ENCODE measurements at places on chromosomes 16 and 17.

DNA sequence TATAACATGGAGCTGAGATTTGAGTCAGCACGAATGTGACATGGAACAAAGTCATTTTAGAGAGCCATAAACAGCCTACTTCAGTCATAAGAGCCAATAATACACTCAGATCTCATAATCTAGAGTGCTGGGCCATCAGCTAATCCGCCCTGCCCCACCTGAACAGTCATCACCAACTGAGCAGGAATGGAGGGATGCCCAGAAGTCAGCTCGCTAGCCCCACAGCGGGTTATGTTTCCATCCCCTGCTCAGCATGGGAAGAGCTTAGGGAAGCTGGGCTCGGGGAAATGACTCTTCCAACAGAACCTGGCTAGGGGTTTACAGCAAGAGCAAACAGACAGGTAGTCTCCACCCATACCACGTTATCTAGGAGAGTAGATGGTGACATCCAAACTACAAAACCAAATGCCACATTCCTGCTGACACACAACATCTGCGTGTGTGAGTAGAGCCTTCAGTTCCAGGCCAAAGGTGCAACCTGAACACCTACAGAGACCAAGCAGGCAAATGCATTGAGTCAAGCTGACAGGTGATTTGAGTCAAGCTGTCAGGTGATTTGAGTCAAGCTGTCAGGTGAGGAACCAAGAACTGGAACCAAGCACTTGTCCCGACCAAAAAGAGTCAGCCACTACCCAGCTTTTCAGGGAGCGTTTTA lies 2.0 kb downstream of the TMEM11 start:
- no peak for DNase-seq

- DNase-seq = no peak
Observed at GRCh38 chr16:66801320-66802105, at the start of gene TERB1. Gene TERB1, minus strand, starts transcription at chr16:66801584. Its CDS starts 4,786 bp downstream, at chr16:66796798.

DNA sequence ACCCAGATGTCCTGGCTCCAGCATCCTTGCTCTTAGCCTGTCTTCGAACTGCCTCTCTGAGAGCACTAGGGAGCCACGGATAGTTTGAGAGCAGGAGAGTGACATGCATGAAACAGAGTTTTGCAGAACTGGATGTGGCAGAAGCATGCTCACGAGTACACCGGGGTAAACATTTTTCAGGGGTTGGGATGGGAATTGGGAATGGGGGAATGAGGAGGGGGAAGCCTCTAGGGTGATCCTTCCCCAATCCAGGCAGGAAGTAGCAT lies 34.2 kb upstream of the CIBAR2 start:
- DNase-seq = no peak

GRCh38 chr16:86085795-86086194 lies 186.8 kb downstream of the IRF8 start:
- no peak for DNase-seq

GRCh38 chr17:49708515-49709183 lies 885 bp upstream of the SLC35B1 start:
- DNase-seq = no peak

DNA sequence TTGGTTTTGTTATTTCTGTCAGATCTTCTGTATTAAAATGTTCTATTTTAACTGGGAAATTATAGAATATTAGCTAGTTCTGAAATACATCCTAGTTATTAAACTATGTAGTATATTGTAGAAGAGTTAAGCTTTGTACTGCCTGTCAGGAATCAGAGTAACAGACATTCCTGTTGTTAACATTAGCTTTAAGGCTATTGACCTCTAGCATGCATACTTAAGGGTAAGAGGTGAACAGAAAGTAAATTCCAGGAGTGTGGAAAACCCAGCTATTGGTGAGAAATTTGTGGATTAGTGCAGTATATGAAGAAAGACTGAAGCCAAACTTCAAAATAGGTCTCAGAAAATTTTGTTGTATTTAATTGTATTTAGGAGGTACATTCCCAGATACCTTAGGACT lies 111.3 kb downstream of the CHD9 start:
- no peak for DNase-seq

GRCh38 chr17:44280392-44280937 lies 12.5 kb upstream of the SLC4A1 start:
- no peak for DNase-seq

GRCh38 chr17:44171931-44172455 lies 1.5 kb downstream of the ASB16 start:
- no peak for DNase-seq

DNA sequence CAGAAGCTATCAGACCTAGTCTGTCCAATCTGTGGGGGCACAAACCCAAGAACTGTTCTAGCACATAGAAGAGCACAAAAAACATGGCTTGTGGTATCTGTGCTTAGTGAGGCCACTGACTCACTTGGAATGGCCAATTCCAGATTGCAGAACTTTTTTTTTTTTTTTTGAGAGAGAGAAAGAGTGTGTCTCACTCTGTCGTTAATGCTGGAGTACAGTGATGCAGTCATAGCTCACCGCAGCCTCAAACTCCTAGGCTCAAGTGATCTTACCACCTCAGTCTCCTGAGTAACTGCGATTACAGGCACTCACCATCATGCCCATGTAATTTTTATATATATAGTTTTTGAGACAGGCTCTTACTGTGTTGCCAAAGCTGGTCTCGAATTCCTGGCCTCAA lies 77.2 kb upstream of the CLEC3A start:
- DNase-seq = no peak

DNA sequence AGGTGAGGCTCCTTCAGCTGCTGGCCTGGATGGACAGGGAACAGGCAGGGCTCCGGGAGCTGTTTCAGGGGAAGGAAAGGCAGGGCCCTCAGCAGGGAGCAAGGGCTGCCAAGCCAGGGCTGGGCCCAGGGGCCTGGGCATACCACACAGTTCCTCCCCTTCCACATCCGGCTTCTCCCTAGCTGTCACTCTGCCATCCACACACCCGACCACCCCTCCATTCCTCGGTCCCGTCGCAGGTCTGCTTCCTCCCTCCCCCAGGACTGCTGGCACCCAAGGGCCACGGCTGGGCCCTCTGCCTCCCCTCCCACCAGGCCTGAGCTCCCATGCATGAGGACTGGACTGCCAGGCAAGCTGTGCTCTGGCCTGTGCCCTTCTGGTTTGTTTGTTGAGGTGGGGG lies 24.0 kb downstream of the CDIP1 start:
- DNase-seq = no peak

DNA sequence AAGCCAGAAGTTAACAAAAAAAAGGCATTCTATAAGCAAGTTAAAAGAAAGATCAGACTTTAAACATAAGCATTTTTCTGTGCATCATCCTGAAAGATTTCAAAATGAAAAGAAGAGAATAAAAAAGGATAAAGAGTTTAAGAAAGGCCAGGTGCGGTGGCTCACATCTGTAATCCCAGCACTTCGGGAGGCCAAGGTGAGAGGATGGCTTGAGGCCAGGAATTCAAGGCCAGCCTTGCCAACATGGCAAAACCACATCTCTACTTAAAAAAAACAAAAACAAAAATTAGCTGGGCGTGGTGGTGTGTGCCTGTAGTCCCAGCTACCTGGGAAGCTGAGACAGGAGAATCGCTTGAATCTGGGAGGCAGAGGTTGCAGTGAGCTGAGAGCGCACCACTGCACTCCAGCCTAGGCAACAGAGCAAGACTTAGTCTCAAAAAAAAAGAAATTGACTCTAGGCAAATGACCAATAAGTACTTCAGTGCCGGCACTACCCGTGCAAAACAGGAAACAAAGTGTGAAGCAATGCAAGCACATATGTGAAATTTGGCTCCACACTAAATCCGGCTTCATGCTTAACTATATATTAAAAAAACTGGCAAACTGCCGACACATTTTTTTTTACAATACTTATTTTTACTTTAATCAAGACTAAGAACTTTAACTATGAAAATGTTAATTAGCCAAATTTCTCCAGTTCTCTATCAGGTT lies 83.2 kb upstream of the C17orf78 start:
- DNase-seq = no peak

DNA sequence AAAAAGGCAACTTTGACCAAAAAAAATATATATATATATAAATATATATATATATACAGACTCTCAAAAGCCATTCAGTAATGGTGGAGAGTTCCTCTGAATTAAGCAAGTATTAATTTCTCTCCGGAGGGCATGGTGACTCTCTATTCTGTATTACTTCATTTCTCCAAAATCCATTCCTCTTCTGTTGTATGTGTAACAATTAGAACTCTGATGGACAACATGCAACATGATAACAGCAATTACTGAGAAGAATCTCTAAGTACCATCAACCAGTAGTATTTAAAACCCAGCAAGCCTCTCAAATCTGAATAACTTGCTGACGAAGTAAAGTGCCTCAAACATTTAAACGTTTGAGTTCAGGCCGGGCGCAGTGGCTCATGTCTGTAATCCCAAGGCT lies 2.3 kb downstream of the GRB2 start:
- DNase-seq = no peak

GRCh38 chr17:20066253-20066652 lies 57.1 kb downstream of the SPECC1 start:
- no peak for DNase-seq

- no peak for DNase-seq
Observed at GRCh38 chr16:69611103-69611640, 45.4 kb downstream of the NFAT5 start.

- no peak for DNase-seq
Observed at GRCh38 chr17:82046903-82047302, 4.7 kb downstream of the RFNG start.

GRCh38 chr16:85390511-85391174 lies 222.5 kb upstream of the GSE1 start:
- no peak for DNase-seq

DNA sequence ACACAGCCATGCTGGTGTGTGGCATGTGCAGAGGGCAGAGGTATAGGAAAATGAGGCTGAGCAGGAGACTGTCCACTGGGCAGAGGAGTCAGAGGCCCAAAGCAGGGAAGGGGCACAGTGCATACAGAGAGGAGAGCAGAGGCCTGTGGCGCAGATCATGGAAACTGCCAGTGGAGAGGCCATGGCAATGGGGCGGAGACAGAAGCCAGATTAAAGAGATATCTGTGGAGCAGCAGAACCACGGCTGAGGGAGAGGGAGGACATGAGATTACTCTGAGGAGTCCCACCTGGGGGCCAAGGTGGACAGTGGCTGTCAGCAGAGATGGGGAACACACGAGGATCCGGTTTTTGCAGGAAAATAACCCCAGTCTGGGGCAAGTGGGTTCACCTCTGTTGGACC lies 43.3 kb downstream of the RANBP10 start:
- DNase-seq = no peak

GRCh38 chr16:55822280-55822810 lies 10.6 kb downstream of the CES1 start:
- no peak for DNase-seq

- no peak for DNase-seq
Observed at GRCh38 chr16:47753659-47754058, 292.5 kb downstream of the PHKB start.

DNA sequence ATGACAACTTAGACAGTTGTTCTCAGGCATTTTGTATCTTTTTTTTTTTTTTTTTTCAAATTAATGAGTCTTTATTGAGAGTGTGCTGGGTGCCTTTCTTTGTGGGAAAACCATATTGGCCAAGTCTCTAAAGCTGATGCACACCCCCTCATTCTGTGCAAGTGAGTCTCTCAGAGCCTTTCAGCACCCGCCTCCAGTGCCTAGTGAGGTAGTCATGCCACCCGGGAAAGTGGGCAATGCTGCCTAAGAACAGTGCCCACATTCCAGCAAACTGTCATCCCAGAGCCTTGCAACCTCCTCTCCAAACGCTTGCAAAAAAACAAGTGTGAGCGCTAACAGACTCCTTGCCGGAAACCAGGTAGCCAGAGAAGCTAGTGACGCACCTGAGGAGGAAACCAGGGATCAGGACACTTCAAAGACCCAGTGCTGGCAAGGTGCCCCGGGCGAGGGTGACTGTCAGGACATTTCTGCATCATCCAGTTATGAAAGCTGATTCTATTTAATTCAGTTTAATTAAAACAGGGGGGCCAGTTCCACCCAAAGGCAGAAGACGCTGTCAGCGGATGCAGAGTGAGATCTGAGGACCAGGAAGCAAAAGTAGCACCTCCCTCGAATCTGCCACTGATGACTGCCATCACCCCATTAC lies 34.9 kb downstream of the SMARCE1 start:
- DNase-seq = no peak

GRCh38 chr16:20878682-20879147 lies 21.4 kb downstream of the DCUN1D3 start:
- DNase-seq = no peak

DNA sequence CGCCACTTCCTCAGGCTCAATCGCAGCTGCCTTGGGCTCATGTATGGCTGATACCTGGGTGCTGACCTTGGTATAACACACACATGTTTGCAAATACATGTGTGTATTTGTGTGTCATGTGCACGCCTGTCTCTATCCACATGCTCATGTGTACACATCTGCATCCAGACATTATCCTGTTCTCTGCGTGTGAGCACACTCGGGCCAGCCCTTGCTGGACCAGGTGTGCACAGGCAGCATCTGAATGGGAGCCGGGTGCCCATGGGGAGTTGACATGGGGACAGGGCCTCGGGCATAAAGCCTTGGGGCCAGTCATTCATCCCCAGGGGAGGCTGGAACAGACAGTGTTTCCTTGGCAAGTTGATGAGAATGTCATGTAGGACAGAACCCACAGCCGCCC lies 29.1 kb upstream of the CRHR1 start:
- DNase-seq = no peak

- DNase-seq = no peak
Observed at GRCh38 chr16:50458667-50459495, 89.3 kb upstream of the NKD1 start.

DNA sequence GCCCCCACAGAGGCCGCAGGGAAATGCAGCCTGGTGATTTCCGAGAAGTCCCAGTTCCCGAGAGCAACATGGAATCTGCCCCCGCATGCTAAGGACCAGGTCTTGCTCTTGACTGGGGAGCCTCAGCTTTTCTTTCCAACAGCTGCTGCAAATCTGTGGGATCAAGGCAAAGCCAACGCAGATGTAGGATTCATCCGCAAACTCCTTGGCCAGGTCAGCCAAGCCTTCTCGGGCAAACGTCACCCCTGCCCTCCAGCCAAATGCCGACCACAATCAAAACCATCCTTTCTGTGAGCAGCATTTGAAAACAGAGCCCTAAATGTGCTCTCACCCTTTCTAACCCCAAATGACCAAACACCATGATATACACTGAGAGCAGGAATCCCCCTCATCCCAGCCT lies 54.0 kb downstream of the MRM3 start:
- DNase-seq = no peak

DNA sequence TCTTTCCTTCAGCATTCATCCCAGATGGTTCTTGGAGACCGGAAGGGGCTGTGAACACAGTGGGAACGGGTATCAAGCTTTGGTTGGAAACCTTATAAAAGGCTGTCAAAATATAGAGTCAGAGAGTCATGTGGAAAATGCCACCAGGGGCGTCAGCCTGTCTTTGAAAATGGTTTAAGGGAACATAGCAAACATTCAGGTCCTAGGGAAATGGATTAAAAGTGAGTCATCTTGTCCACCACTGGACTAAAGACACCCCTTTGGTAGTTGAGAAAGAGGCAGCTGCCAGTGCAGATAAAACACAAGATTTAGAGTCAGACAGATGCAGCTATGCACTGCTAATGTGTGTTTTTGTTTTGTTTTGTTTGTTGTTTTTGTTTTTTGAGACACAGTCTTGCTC lies 47.8 kb upstream of the BCO1 start:
- DNase-seq = no peak

GRCh38 chr17:53191878-53192277 lies 630.8 kb upstream of the KIF2B start:
- no peak for DNase-seq

Data from midbrain (tissue), 1 donor.